ENCODE measurements at places on chromosomes 6 and 20.

DNA sequence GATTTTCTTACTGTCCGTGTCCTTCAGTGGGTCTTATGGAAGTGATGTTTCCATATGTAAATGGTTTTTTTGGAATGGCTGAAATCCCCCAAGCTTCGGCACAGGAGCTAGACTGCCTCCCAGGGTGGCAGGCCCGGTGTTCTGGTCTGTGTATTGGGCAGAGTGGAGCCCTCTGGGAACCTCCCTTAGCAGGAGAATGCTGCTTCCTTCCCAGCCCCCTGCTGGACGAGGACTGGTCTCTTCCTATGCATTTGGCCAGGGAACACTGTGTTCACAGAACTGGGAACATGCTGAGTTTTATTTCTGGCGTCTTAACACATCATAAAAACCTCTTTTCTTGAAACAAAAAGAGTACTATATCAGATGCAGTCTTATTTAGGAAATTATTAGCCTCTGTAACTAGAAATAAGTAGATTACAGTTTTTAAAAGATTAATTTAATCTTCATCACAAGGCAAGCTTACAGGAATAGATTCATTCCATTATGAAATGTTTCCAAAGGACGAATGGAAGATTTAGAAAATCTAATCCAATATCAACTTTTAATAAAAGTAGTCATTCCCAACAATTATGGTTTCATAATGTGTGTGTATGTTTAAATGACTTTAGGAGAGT lies 56.6 kb downstream of the SYTL3 start:
- no peak for DNase-seq

DNA sequence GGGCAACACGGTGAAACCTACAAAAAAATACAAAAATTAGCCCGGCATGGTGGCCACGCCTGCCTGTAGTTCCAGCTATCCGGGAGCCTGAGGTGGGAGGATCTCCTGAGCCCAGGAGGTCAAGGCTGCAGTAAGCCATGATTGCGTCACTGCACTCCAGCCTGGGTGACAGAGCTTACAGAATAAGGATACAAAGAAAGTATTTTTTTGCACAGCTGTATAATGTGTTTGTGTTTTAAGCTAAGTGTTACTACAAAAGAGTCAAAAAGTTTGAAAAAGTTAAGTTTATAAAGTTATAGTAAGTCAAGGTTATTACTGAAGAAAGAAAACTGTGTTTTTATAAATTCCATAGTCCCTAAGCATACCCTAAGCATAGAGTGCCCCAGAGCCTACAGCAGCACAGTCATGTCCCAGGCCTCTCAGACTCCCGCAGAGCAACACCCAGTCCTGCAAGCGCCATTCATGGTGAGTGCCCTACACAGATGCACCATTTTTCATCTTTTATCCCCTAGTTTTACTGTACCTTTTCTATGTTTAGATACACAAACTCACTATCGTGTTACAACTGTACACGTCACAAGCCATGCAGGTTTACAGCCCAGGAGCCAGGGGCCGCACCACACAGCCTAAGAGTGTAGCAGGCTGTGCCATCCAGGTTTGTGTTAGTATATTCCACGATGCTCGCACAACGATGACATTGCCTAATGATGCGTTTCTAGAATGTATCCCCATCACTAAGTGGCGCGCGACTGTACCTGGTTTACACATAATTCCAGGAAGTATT lies 22.4 kb downstream of the TAF4 start:
- DNase-seq = no peak

GRCh38 chr20:51311636-51312479 lies 230.7 kb downstream of the NFATC2 start:
- no peak for DNase-seq

GRCh38 chr20:5751856-5752255 lies 1.7 kb downstream of the SHLD1 start:
- no peak for DNase-seq

- DNase-seq = no peak
Observed at GRCh38 chr6:167328086-167328485, 3.2 kb downstream of the TTLL2 start.

Data from GM04504 (cell line).